WTC11 (cell line): ENCODE measurements at places on chromosomes 4 and X. TPM values are rescaled to one million over a fixed set of nuclear protein-coding genes. Genes with fewer than 3 reads are reported as not detected.

GRCh38 chr4:33054656-33055196 is 2334.6 kb downstream of the PCDH7 start:
- no peak for DNase-seq

DNA sequence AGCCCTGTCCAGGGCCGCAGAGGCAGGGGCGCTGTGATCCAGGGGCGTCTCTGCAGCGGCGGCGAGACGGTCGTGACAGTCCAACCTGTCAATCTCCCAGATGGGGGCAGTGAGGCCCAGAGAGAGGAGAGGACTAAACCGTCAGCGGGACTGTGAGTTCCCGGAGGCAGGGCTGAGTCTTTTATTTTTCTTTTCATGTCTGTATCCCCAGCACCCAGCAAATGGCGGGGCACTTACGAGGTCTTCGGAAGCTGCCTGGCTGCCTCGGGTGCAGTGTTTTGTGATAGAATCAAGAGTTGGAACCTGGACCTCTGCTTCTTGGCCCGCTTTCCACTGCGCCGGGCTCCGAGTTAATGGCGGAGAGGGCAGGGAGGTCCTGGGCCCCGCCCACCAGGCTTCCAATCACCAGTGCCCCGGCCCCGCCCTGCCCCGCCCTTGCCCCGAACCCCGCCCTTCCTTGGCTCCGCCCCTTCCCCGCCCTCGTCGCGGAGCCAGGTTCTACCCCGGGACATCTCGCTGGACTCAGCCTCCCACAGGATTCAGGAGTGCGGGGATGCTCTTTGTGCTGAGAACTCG is 35.3 kb upstream of the GRPEL1 start:
- peak; percentile 87 for DNase-seq

DNA sequence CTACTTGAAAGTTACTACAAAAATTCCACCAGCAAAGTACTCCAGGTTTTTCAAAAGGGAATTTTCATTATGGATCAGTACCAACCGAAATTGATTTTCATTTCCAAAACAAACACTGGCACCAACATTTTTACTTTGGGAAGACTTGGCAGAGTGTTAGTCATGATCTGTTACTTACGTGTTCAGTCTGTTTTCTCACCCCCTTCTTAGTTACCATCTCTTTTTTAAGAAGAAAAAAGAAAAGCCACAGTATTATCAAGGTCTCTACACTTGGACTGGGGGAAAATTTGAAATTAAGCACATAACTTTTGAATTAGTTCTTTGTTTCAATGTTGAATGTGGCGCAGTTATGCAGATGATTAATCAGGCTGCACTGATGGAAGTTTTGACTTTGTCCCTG is 27.5 kb downstream of the RBBP7 start:
- DNase-seq, result no peak

- no peak for DNase-seq
Observed at GRCh38 chr4:72715299-72715698, 146.3 kb upstream of the ADAMTS3 start.

DNA sequence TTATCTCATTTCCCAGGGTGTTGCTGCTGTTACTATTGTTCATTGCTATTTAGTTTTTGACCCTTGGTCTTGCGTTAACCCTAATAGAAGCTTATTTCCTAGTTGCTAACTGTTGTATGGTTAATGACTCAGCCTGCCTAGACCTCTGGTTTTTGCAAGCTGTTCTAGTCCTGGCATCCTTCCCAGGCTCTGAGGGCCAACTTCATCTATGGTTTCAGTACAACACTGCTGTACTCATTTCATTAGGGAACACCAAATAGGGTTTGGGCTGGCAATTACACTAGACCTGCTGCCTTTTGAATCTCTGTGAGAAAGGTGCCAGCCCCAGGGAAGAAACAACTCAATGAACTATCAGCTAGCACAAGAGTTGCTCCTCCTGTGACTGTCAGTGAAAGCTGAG is 59.6 kb downstream of the DCX start:
- DNase-seq, result no peak

GRCh38 chr4:182825003-182825402 is 92.2 kb downstream of the DCTD start:
- DNase-seq, result no peak

DNA sequence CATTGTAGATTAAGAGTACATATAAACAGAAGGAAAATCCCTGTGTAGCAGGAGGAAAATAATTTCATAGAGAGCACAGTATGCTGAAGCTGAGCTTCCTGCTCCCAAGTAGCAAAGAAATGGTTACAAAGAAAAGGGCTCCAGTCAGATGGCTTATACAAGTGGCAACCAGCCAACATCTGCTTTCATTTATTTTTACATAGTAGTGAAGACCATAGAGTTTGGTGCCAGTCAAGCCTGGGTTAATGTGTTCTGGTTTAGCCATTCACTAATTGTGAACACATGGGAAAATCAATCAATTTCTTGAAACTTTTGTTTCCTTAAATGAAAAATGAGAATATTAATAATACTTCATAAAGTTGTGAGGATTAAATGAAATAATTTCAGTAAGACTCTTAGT is 111.3 kb upstream of the ELOVL6 start:
- DNase-seq, result no peak

- DNase-seq, result no peak
Observed at GRCh38 chr4:145545538-145546174, 64.0 kb downstream of the SMAD1 start.

DNA sequence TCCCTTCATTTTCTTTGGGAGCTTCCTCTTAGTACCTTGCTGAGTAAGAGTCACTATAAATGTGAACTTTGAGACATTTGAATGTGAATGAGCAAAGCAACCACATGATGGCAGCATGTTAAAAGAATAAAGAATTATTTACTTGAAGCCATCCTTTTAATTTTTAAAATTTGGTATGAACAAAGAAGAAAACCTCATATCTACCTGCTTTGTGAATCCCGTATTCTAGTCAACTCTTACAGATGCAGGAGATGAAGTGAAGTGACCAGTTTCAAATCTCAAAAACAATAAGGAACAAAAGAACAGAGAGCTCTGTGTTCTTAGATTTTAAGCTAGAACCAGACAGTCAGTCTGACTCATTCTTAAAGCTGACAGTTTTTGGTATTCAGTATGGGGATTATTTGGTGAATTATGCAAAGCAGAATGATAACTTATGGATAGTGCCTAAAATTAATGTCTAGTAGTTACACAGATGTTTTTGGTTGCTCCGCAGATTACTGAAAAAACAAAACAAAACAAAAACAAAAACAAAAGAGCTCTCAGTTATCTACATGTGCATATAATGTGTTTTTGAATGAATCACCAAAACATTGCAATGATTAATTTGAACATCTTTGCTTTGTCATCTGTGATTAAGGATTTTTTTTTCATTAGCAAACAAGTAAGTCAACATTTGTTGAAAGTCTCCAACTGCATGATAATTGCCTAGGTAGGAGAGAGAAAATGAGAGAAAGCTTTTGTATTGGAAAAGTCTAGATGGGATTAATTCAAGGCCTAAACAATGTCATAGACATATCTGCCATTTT is 48.2 kb upstream of the H2AZ1 start:
- DNase-seq, result no peak

- peak; percentile 54 for DNase-seq
Observed at GRCh38 chr4:76377911-76378310, 43.0 kb downstream of the CCDC158 start.

- no peak for DNase-seq
Observed at GRCh38 chr4:152200511-152201333, 335.2 kb downstream of the FBXW7 start.

GRCh38 chr4:3436048-3436797 is 5.5 kb upstream of the HGFAC start:
- no peak for DNase-seq

- DNase-seq, result no peak
Observed at GRCh38 chrX:129553619-129554288, 13.7 kb downstream of the OCRL start.

DNA sequence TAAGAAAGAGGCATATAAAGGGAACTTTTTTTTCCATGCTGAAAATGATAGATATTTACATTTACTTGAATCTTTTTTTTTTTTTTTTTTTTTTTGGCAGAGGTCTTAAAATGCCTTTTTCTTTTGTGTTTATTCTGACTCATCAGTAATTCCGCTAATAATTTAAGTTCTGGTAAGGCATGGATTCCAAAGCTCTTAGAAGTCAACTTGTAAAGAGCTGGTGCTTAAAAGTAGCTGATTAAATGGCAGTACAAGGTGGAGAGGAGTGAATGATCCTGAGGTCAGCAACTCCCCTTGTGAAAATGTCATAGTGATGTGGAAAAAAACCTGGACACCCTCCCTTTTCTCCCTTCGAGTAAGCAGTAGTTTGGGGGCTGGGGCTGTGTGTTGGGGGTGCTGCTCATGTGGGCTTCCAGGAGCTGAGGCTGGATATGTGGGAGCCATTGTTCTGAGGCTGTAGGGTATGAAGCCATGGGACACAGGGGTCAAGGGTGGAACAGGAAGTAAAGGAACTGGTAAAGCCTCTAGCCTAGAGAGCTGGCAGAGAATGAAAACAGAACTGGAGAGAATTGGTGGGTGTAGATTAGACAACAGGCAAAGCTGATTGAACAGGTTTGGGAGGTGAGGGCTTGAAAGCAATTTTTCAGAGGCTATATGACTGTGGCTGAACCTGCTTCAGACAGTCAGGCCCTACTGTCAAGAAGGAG is 41.0 kb upstream of the PITX2 start:
- no peak for DNase-seq

DNA sequence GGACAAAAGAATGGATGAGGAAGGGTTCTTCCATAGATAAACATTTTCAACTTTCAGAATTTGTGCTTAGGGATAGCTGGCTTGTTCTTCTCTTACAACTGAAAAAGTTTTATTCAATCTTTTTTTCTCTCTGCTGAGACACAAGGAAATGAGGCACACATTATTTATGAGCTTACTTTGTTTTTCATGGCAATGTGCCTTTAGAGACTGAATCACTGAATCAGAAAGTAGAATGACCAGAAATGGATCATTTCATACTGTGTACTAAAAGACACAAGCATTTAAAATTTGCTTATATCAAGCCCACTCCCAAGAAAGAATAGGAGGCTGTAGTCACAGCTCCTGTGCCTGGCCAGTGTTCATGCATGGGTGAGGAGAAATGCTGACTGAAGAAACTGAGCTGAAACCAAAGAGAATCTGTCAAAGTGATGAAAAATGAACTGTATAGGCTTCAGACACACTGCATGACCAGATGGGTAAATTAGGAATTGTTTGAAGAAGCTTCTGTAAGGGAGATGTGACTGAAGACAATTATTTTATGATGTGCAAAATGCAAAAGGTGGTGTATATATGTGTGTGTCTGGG is 413.8 kb downstream of the RAPGEF2 start:
- no peak for DNase-seq

- no peak for DNase-seq
Observed at GRCh38 chrX:7614616-7615015, 228.4 kb upstream of the VCX start.

DNA sequence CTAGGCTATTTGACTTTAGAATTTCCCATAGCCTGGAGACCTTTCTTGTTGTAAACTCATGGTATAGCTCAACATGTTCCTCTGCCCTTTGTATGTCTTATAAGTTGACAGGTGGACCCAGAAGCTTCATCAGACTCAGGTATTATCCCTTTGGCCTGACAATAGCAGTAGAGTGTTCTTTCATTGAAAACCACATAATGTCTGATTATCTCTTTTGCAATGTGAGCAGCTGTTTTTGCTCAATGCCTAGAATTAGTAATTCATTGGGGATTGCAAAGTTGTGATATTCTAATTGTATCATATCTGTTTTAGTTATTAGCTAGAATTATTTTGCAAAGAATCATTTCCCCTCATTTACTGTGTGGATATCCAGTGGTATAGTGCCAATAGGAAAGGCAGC is 27.5 kb downstream of the TBC1D19 start:
- DNase-seq, result no peak

GRCh38 chrX:14673764-14674163 is 144.4 kb downstream of the GLRA2 start:
- no peak for DNase-seq

- no peak for DNase-seq
Observed at GRCh38 chrX:121504153-121504552, 456.7 kb downstream of the GLUD2 start.

DNA sequence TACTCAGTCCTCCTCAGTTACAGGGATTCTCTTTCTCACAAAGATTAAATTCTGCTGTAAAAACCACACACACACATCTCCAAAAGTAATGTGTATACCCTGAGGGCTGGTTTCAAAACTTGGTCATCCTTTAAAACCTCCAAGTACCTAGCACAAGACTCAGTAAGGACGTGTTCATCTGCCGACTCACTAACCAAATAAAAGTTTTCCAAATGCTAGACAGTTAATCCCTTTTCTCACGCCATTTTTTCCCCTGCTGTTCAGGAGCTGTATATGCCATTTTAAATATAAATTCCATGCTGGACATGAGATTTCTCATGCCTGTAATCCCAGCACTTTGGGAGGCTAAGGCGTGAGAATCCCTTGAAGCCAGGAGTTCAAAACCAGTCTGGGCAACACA is 3.9 kb upstream of the SAT1 start:
- DNase-seq, result no peak

GRCh38 chrX:40471965-40472648 is 108.7 kb upstream of the ATP6AP2 start:
- DNase-seq, result peak; percentile 32

DNA sequence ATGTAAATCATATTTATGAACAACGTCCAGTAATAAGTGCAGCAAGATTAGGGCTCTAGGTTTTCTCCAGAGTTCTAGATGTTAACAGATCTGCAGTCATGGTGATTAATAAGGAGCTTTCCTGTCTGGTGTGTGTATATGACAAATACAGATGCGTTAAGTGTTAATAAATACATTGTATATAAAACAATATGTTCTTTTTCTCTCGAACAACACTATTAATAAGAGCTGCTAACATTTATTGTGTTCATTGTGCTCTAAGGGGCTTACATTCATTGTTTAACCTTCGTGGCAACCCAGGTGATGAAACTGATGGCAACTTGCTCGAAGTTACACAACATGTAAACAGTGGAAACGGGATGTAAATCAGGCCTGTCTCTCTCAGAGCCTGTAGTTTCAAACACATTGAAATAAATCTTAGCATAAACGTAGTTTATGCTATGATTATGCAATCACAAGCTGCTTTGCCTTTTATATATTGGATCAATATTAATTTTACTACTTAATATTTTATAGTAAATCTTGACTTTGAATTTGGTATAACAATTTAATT is 547 bp upstream of the CLGN start:
- DNase-seq, result no peak

GRCh38 chr4:52094376-52095145 is 43.5 kb downstream of the SPATA18 start:
- DNase-seq, result no peak

The ADAMTS3 gene
- 3.2 to 4.4 TPM (median 3.8 TPM) in 3 replicates for total RNA-seq

The WDR17 gene
- total RNA-seq, result 4.4 to 4.9 TPM (median 4.6 TPM) in 3 replicates

The BEX5 gene
- total RNA-seq, result 7.4 to 11.0 TPM (median 8.9 TPM) in 3 replicates

The SGMS2 gene
- total RNA-seq, result 0.16 to 1.3 TPM (median 0.72 TPM) in 3 replicates

The SPANXN4 gene
- total RNA-seq, result not detected in 3 replicates

The CCNB3 gene
- total RNA-seq, result 0.13 to 0.85 TPM (median 0.34 TPM) in 3 replicates

The ASB12 gene
- 0.60 to 1.4 TPM (median 0.80 TPM) in 3 replicates for total RNA-seq

The NAA11 gene
- 0.09 TPM in 1 of 3 replicates, not detected in the others for total RNA-seq
